ENCODE measurements at places on chromosomes 11 and 22.
A peak's percentile ranks its signal among the peaks of the same experiment; 100 is the strongest.

- no peak for DNase-seq
Measured at GRCh38 chr11:126279191-126279590, 3.7 kb upstream of the TIRAP start.

DNA sequence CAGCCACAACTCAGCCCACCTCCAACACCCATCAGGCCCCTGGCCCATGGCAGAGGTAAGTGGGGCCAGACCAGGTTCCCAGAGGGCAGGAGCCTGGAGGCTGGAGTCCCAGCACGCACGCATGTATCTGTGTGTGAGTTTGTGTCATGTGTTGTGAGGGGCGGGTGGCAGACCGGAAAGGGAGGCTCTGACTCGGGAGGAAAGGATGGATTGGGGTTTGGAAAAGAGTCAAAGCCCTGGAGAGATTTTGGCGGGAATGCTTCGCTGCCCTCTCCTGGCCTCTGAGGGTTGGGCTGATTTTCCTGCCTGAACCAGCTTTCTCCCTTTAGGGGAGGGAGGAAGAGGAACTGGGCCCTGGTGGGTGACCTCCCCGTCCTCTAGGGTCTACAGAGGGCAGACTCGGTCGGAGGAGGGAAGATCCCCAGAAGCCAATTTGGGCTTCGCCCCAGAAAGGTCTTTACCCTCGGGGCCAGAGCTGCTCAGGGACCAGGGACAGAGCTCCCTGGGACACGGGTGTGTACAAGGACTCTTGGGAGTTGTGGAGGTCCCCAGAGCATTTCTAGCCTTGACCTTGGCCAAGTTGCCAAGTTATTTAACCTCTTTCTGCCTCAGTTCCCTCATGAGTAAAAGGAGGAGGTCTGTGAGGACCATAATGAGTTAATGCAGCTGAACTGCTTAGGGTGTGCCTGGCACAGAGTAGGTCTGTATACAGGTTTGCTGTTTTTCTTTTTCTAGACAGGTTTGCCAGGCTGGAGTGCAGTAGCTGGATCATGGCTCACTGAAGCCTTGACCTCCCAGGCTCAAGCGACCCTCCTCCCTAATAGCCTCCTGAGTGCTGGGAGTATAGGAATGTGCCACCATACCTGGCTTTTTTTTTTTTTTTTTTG lies 6.9 kb downstream of the C11orf68 start:
- peak; percentile 37 for DNase-seq

- DNase-seq, result peak; percentile 30
Measured at GRCh38 chr22:32204856-32205722, at the start of gene RFPL2. TSS of gene RFPL2 (minus strand) at chr22:32205073. CDS start at chr22:32202451, 2,622 bp downstream.

GRCh38 chr22:48057116-48057835 lies 1294.8 kb downstream of the TBC1D22A start:
- DNase-seq, result no peak
